ENCODE measurements at places on chromosomes 16 and 17.

DNA sequence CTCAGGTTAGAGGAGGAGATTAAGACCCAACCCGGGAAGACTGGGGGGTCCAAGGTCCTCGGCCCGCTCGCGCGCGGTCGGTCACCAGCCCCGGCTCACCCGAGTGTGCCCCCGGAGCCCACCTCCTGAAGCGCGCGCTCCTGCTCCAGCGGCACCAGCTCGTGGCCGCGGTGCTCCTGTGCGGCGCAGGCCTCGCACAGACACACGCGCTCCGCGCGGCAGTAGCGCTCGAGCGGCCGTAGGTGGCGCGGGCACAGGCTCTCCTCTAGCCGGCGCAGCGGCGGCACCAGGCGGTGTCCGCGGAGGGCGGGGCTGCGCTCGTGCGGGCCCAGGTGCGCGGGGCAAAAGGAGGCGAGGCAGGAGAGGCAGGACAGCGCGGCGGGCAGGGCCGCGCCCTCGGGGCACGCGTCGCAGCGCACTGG, 618 bp downstream of the TRIM47 start:
- peaks cover 13% of the 10 kb centered on the region for H3K27me3 ChIP-seq
- H3K4me1 ChIP-seq = peaks cover 26% of the 10 kb centered on the region
- peak overlapping the region; percentile 89 for H3K4me3 ChIP-seq
- DNase-seq = peak; percentile 74

- no peak for DNase-seq
- no peak overlapping the region for H3K27ac ChIP-seq
- H3K4me1 ChIP-seq = peaks cover 6% of the 10 kb centered on the region
- no peak overlapping the region for H3K4me3 ChIP-seq
- H3K27me3 ChIP-seq = no peaks in the 10 kb centered on the region
Measured at GRCh38 chr16:57619133-57619605, 9.3 kb upstream of the ADGRG1 start.

GRCh38 chr16:87492721-87493607, at the start of gene ZCCHC14:
Gene ZCCHC14 (minus strand): TSS chr16:87493024. CDS start chr16:87492238, 786 bp downstream.
- H3K4me1 ChIP-seq = peaks cover 42% of the 10 kb centered on the region
- H3K4me3 ChIP-seq = peak within 1 kb of the TSS; percentile 91
- peaks cover 31% of the 10 kb centered on the region for H3K27me3 ChIP-seq
- peak within 1 kb of the TSS; percentile 84 for H3K27ac ChIP-seq

- no peak overlapping the region for H3K27ac ChIP-seq
- no peak for DNase-seq
- no peaks in the 10 kb centered on the region for H3K36me3 ChIP-seq
- peaks cover 6% of the 10 kb centered on the region for H3K27me3 ChIP-seq
- peaks cover 1% of the 10 kb centered on the region for H3K4me1 ChIP-seq
Measured at GRCh38 chr17:63407741-63408330, 38.3 kb downstream of the CYB561 start.

- peaks cover 2% of the 10 kb centered on the region for H3K27me3 ChIP-seq
- H3K27ac ChIP-seq = peak overlapping the region; percentile 95
- peaks cover 30% of the 10 kb centered on the region for H3K36me3 ChIP-seq
- peak overlapping the region; percentile 86 for H3K4me3 ChIP-seq
- H3K4me1 ChIP-seq = peaks cover 44% of the 10 kb centered on the region
Measured at GRCh38 chr16:67158637-67159600, 790 bp downstream of the TRADD start.

- H3K36me3 ChIP-seq = no peaks in the 10 kb centered on the region
- H3K27me3 ChIP-seq = no peaks in the 10 kb centered on the region
- no peak overlapping the region for H3K27ac ChIP-seq
- DNase-seq = no peak
- no peaks in the 10 kb centered on the region for H3K4me1 ChIP-seq
Measured at GRCh38 chr16:57682809-57683635, 11.6 kb upstream of the DRC7 start.

DNA sequence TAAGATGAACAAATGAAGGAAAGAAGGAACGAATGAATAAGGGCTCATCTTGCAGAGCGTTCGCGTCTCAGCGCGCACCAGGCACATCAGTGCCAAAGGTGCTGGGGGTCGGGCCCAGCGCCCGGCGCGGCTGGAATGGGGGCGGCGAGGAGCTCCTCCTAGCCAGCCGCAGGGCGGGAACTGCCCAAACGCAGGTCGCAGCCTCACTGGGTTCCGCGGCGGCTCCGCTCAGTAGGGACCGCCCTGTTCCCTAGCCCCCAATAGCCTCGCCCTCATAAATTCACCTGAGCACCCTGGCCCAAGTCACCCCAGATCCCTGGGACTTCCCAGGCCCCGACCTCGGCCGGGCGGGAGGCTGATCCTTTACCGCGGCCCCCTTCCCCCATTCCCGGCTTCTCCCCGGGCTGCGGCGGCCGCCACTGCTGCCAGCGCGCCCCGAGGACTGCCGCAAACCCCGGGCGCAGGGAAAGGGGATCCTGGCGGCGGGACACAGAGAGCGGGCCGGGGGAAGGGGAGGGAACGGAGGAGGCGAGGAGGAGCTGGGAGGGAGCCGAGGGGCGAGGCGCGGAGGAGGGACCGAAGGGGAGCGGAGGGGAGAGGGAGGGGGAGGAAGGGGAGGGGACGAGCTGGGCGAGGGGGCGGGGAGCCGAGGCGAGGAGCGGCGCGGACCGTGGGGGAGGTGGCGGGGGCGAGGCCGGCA, 377 bp upstream of the CRHR1 start:
- H3K27me3 ChIP-seq = peaks cover 80% of the 10 kb centered on the region
- H3K27ac ChIP-seq = no peak overlapping the region
- DNase-seq = no peak
- H3K4me3 ChIP-seq = peak overlapping the region; percentile 72

DNA sequence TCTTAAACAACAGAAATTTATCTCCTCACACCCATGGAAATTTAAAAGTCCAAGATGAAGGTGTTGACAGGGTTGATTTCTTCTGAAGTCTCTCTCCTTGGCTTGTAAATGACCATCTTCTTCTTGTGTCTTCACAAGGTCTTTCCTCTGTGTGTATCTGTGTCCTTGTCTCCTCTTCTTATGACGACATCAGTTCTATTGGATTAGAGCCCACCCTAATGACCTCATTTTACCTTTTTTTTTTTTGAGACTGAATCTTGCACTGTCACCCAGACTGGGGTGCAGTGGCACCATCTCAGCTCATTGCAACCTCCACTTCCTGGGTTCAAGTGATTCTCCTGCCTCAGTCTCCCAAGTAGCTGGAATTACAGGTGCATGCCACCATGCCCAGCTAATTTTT, 429.0 kb upstream of the CDH5 start:
- H3K27me3 ChIP-seq = no peaks in the 10 kb centered on the region
- no peaks in the 10 kb centered on the region for H3K4me1 ChIP-seq
- no peak for DNase-seq
- no peak overlapping the region for H3K27ac ChIP-seq
- H3K4me3 ChIP-seq = no peak overlapping the region
- H3K36me3 ChIP-seq = no peaks in the 10 kb centered on the region

DNA sequence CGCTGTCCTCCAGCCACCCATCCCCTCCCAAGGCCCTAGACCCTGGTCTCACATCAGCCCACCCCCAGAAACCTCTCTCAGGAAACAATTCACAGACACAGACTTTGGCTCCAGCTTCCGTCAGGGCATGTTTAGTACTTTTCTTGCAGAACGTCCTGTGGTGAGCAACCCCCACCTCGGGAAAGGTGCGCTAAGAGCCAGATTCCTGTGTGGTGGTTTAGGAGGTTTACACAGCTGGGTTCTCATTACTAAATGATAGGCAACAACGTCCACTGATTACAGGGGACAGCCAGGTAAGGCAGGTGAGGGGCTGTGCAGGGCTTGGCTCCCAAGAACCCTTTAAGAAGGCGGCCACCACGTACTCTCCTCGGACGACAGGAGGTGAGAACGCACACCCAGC, 29.3 kb downstream of the KIFC3 start:
- no peak overlapping the region for H3K4me3 ChIP-seq
- H3K36me3 ChIP-seq = no peaks in the 10 kb centered on the region
- no peak for DNase-seq
- no peaks in the 10 kb centered on the region for H3K4me1 ChIP-seq
- no peaks in the 10 kb centered on the region for H3K27me3 ChIP-seq

DNA sequence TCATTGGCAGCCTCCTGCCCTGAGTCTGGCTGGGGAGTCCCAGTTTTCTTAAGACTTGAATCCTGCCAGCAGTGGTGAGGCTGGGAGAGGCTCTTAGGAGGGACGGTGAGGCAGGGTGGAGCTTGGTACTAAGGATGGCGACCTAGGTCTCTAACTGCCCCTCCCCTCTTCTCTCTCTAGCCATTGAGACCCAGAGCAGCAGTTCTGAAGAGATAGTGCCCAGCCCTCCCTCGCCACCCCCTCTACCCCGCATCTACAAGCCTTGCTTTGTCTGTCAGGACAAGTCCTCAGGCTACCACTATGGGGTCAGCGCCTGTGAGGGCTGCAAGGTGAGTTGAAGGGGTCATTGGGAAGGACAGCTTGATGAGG, 16.4 kb downstream of the GJD3 start:
- H3K27me3 ChIP-seq = no peaks in the 10 kb centered on the region
- peaks cover 35% of the 10 kb centered on the region for H3K36me3 ChIP-seq

DNA sequence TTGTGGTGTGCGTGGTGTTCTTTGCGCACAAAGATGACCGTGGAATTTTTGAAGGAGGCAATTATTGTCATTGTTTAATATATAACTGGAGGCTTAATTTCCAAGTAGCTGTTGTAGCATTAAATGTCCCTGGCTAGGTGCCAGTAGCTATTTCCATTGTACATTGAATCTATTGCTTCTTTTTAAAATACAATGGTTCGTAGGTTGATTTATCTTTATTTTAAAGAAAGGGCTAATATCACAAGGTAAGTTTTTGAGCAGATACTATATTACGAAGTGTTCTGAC, 127.1 kb downstream of the RPTOR start:
- no peak for DNase-seq
- H3K4me3 ChIP-seq = no peak overlapping the region
- no peaks in the 10 kb centered on the region for H3K27me3 ChIP-seq
- H3K27ac ChIP-seq = no peak overlapping the region
- peaks cover 52% of the 10 kb centered on the region for H3K36me3 ChIP-seq
- H3K4me1 ChIP-seq = peaks cover 73% of the 10 kb centered on the region

GRCh38 chr16:78324649-78325285, 225.3 kb downstream of the WWOX start:
- no peak overlapping the region for H3K27ac ChIP-seq
- H3K4me3 ChIP-seq = no peak overlapping the region
- H3K27me3 ChIP-seq = no peaks in the 10 kb centered on the region
- no peaks in the 10 kb centered on the region for H3K4me1 ChIP-seq
- no peak for DNase-seq

GRCh38 chr16:23121024-23121423, 28.2 kb downstream of the USP31 start:
- no peaks in the 10 kb centered on the region for H3K27me3 ChIP-seq
- H3K27ac ChIP-seq = no peak overlapping the region
- no peak overlapping the region for H3K4me3 ChIP-seq
- H3K4me1 ChIP-seq = peaks cover 3% of the 10 kb centered on the region
- no peaks in the 10 kb centered on the region for H3K36me3 ChIP-seq
- no peak for DNase-seq

GRCh38 chr16:51442141-51442870, 291.2 kb upstream of the SALL1 start:
- DNase-seq = no peak
- no peaks in the 10 kb centered on the region for H3K36me3 ChIP-seq
- no peaks in the 10 kb centered on the region for H3K4me1 ChIP-seq

GRCh38 chr16:86893506-86893905, 315.2 kb downstream of the FOXL1 start:
- no peak for DNase-seq
- no peaks in the 10 kb centered on the region for H3K27me3 ChIP-seq
- no peak overlapping the region for H3K27ac ChIP-seq
- H3K4me3 ChIP-seq = no peak overlapping the region

DNA sequence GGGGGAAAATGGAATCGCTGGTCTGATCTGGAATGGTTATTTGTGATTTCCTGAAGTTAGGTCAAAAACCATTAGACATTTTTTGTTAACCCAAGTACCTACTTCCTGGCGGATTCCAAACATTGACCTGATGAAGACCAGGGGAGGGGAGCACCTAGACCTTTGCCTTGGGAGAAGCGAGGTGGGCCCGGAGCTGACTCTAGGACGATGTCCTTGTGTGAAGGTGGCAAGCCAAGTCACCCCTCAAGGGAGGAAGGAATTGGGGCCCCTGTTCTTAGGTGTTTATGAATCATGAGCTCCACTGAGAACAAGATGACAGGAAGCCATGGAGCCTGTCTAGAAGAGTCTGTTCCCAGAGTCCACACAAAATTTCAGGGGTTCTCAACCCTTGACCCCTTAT, 204.9 kb upstream of the FOXF1 start:
- no peaks in the 10 kb centered on the region for H3K4me1 ChIP-seq
- peaks cover 18% of the 10 kb centered on the region for H3K27me3 ChIP-seq
- H3K36me3 ChIP-seq = no peaks in the 10 kb centered on the region
- no peak overlapping the region for H3K27ac ChIP-seq
- DNase-seq = no peak
- H3K4me3 ChIP-seq = no peak overlapping the region

- no peak overlapping the region for H3K27ac ChIP-seq
- no peaks in the 10 kb centered on the region for H3K36me3 ChIP-seq
- no peaks in the 10 kb centered on the region for H3K4me1 ChIP-seq
- no peaks in the 10 kb centered on the region for H3K27me3 ChIP-seq
- no peak overlapping the region for H3K4me3 ChIP-seq
- no peak for DNase-seq
Measured at GRCh38 chr16:11955713-11956123, 9.3 kb upstream of the TNFRSF17 start.

- peaks cover 10% of the 10 kb centered on the region for H3K36me3 ChIP-seq
- peaks cover 23% of the 10 kb centered on the region for H3K4me1 ChIP-seq
- peak overlapping the region; percentile 81 for H3K4me3 ChIP-seq
- H3K27me3 ChIP-seq = no peaks in the 10 kb centered on the region
- peak overlapping the region; percentile 97 for H3K27ac ChIP-seq
Measured at GRCh38 chr17:81018044-81018802, 16.7 kb upstream of the BAIAP2 start.

DNA sequence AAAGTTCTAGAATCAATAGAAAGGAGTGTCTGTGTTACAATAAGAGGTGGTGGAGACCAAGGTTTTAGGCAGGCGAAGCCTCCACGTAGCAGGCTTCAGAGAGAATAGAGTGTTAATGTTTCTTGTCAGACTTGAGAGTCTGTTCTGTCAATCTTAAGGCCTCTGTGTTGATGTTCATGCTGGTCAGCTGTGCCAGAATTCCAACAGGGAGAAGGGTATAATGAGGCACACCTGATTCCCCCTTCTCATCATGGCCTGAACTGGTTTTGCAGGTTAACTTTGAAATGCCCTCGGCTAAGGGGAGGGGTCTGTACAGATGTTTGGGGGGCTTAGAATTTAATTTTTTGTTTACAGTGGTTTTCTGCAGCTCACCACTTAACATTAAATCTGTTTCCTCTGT, 46.0 kb downstream of the RNF112 start:
- peaks cover 31% of the 10 kb centered on the region for H3K27me3 ChIP-seq
- no peak overlapping the region for H3K27ac ChIP-seq
- no peak overlapping the region for H3K4me3 ChIP-seq
- no peaks in the 10 kb centered on the region for H3K36me3 ChIP-seq
- peaks cover 2% of the 10 kb centered on the region for H3K4me1 ChIP-seq

DNA sequence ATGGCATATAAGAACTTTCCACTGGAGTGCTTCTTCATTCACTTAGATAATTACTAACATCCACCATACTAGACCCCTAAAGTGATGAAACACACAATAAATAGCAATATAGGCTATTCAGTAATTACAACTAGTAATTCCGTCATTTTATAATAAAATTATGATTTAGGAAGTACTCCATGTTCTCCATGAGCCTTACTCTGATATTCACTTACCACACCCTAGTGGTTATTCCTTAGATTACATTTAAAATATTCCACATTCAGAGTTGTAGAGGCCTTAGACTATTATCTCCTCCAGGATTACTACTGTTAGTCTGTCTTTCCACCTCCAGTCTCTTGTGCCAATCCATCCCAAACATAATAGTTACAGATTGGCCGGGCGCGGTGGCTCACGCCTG, 62.4 kb downstream of the STH start:
- peaks cover 46% of the 10 kb centered on the region for H3K36me3 ChIP-seq
- peaks cover 11% of the 10 kb centered on the region for H3K4me1 ChIP-seq
- no peak overlapping the region for H3K27ac ChIP-seq
- H3K4me3 ChIP-seq = no peak overlapping the region
